Smooth muscle cell of the brain vasculature (primary cell): ENCODE measurements at places on chromosomes 2 and 18.

DNA sequence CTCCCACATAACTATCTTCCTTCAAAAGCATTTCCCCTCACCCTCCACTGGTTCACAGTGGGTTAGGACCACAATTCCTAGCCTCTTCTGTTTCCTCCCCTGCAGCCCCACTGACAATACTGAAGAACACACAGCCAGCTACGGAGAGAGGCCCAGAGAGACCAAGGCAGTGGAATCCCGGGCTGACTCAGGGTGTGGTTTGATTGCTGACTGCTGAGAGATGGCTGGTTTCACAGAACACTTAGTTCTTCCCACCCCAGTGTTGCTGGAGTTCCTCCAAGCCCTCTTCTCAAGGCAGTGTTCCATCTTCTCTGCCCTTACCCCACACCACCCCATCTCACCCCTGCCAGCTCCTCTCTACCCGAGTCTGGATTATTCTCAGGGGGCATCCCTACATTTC, 43.3 kb upstream of the ZFP36L2 start:
- DNase-seq = no peak

GRCh38 chr18:5500158-5500939, 43.4 kb downstream of the EPB41L3 start:
- no peak for DNase-seq

DNA sequence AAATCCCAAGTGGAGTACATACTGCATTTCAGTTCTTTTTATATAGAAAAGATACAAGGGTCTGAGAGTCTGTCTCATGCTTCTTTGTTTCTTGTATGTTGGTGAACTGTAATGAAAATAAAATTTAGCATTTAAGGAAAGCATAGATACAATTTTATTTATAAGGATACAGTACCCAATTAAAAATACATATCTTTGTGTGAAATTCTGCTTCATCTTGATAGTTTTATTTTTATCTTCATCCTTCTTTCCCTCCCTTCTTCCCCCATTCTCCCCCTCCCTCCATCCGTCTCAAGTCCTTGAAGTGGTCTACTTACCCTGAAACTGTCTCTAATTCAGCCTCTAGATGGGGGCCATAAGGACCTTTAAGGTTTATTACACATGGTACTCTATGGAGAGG, 359.8 kb downstream of the CDH7 start:
- no peak for DNase-seq

DNA sequence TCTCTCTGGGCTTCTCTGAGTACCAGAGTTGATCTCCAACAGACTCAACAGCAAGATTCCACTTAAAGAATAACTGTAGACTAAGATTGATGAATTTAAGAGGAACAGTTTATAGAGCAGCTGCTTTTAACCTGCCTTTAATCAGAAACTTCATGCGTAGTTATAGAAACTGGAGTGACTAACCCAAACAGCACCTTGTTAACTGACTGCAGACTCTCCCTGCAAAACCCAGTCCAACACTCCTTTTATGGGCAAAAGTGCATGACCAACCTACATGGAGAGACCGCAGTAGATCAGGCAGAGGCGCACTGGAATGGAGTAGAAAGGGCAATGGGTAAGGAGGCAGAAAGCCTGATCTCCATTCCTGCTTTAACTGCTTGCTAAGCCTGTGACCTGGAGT, 110.6 kb downstream of the NRP2 start:
- no peak for DNase-seq

GRCh38 chr2:139218181-139218580, 438.0 kb upstream of the NXPH2 start:
- DNase-seq = no peak

GRCh38 chr2:7115906-7116305, 198.7 kb downstream of the RNF144A start:
- DNase-seq = no peak

DNA sequence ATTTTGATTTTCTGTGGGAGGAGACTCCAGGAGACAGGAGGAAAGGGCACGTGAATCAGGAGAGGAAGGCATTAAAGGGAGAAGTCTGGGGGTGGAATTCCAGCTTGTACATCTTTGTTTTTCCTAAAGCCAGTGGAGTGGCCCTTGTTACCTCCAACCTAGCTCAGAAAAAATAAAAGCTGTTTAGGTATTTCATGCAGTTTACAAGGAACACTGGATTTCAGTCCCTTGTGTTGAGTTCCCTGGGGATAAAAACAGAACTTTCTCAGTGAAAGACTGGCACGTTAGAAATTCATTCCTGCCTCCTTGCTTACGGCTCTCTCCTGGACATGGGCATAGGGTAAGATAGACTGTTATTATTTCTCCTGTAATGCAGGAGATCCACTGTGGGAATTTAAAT, 170.2 kb downstream of the ZEB2 start:
- no peak for DNase-seq

GRCh38 chr2:179106676-179107428, 56.9 kb upstream of the CCDC141 start:
- peak; percentile 57 for DNase-seq

DNA sequence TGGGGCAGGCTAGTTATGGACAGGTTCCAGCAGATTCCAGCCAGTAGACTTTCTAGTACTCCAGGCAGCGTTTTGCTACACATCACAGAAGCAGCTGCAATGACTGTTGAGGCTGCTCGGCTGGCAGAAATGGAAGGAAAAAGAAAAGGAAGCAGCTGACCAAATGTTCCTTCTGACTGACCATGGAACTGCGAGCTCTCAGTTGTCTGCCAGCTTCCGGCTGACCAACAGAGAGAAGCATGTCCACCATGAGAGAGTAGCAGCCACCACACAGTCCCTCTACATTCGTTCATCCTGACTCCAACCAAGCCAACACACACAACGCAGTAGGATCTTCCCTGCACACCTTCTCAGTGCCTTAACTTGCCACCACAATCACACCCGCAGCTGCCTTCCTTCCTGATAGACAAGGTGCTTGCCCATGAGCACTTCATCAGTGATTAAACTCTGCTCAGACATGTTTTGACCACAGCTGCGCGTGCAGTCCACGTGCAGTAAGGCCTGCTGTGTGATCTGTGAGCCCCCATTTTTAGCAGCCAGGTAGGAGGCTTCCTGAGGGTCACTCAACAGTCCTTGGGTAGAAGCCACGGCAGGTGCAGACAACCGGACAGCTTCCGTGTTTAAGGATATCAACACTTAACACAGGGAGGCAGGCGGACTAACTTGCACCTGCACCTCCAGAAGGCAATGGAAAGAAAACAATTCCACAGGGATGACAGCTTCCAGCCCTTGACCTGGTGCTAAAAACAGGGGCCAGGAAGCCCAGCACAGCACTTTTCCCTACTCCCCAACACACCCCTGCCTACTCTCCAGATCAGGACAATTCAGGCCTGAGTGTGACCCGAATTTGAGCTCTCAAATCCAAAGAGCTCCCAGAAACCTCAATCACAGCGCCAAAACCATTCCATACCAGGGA, 996 bp downstream of the TGFBRAP1 start:
- no peak for DNase-seq
